Gastroesophageal sphincter (tissue), 4 donors: ENCODE measurements at places on chromosomes 4 and X. TPM values are rescaled to one million over a fixed set of nuclear protein-coding genes. Genes with fewer than 3 reads are reported as not detected.

GRCh38 chr4:167802463-167803212, 289.7 kb upstream of the ANXA10 start:
- H3K4me3 ChIP-seq, result no peak overlapping the region
- ATAC-seq, result no peak
- no peak overlapping the region for H3K27ac ChIP-seq
- H3K36me3 ChIP-seq, result no peaks in the 10 kb centered on the region
- H3K4me1 ChIP-seq, result no peaks in the 10 kb centered on the region

DNA sequence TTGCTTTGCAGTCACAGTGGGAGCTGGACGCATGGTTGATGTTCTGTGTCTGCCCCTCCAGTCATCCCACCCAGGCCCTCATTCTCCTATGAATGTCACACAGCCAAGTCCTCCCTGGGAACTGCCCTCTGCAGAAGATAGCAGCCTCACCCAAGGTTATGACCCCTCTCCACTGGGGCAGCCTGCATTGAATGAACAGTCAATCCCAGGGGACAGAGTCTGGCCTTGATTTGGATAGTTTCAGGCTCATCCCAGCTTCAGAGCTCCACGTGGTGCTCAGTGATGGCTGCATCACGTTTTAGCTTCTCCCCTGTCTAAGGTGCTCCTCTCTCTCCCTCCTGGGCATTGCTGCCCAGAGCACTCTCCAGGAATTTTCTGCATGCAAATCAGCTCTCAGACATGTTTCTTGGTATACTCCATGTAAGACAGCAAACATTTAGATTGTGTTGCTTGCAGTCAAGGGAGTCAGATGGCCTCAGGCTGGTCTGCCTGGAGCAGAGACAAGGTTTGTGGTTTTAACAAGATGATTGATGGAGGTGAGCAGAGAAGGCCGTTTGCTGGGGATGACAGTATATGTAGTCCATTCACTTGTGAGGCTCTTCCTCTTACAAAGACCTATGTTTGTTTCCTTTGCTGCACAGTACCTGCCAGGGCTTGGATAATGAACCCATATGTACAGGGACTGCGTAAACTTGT, 56.1 kb upstream of the MSX1 start:
- H3K4me3 ChIP-seq, result no peak overlapping the region
- H3K36me3 ChIP-seq, result no peaks in the 10 kb centered on the region
- no peak for ATAC-seq
- no peaks in the 10 kb centered on the region for H3K27me3 ChIP-seq
- H3K4me1 ChIP-seq, result no peaks in the 10 kb centered on the region

- ATAC-seq, result no peak
- no peaks in the 10 kb centered on the region for H3K36me3 ChIP-seq
- H3K4me3 ChIP-seq, result no peak overlapping the region
- no peaks in the 10 kb centered on the region for H3K27me3 ChIP-seq
Observed at GRCh38 chrX:109343671-109344070, 138.2 kb downstream of the GUCY2F start.

DNA sequence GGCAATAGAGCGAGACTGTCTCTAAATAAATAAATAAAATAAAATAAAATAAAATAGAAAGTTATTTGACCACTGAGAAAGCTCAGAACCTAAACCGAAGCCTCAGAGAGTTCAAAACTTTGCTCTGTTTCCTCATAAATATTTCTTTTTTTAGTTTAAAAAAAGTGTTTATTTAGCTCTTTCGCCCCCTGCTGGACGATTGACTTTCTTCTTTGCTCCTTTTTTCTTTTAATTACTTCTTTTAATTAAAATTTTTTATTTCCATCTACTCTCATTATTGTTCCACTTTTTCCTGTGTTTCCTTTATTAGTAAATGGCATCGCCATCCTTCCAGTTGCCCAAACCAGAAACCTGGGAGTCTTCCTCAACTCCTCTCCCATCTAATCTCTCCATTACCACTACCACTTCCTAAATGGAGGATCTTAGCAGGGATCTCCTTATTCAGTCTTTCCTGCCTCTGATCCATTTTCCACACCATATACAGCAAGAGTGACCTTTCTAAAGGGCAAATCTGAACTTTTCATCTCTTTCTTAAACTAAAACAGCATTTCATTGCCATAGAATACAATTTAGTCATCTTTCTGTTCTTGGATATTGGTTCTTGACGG, 728 bp upstream of the IL13RA2 start:
- no peak overlapping the region for H3K27ac ChIP-seq
- H3K4me3 ChIP-seq, result no peak overlapping the region
- ATAC-seq, result no peak
- no peaks in the 10 kb centered on the region for H3K27me3 ChIP-seq
- H3K4me1 ChIP-seq, result no peaks in the 10 kb centered on the region

- H3K27ac ChIP-seq, result no peak within 1 kb of the TSS
- H3K4me1 ChIP-seq, result no peaks in the 10 kb centered on the region
- no peaks in the 10 kb centered on the region for H3K27me3 ChIP-seq
- no peak for ATAC-seq
- no peak within 1 kb of the TSS for H3K4me3 ChIP-seq
- no peaks in the 10 kb centered on the region for H3K36me3 ChIP-seq
Observed at GRCh38 chr4:164876700-164877324, at the start of gene APELA. Gene APELA (plus strand): TSS chr4:164877178. CDS start chr4:164877332, 154 bp downstream.

DNA sequence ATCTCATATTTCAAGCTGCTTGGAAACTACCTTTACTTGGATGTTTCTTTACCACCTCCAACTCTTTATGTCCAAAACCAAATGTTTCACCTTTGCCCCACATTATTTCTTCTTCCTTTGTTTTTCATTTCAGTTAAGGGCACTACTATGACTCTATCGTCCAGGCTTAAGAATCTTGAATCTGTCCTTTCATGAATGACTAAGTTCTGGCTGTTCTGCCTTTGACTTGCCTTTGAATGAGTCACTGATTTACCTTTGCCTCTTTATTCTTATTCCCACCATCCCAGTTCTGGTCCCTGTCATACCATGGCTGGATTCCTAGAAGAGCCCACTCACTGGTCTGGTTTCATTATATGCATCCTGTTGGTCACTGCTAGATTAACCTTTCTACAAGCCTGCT, 30.6 kb upstream of the PLAC1 start:
- no peak overlapping the region for H3K27ac ChIP-seq
- H3K27me3 ChIP-seq, result no peaks in the 10 kb centered on the region
- H3K36me3 ChIP-seq, result no peaks in the 10 kb centered on the region
- no peak overlapping the region for H3K4me3 ChIP-seq
- ATAC-seq, result no peak

DNA sequence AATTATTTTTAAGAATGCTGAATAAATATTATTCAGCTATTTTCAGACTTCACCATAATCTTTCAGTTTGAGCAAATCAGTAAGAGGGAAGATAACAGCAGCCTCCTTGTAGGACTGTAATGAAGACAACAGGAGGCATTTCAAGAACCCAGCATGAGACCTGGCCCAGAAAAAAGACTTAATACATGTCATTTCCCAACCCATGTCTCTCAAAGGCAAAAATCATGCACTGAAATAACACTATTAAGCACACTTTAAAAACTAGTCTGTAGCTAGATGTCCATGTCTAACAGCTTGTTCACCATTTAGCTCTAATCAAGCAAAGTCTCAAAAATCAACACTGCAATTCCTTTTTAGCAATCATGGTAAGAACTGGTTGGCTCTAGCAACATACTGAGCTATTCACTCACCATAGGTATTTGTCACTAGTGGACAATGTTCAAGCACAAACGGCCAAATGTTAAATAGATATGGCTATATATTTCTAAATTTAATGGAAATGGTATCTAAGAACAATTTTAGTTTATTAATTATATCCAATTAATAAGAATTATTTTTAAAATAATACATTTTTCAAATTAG, 109.9 kb downstream of the WDFY3 start:
- H3K27me3 ChIP-seq, result no peaks in the 10 kb centered on the region
- H3K4me3 ChIP-seq, result no peak overlapping the region
- H3K4me1 ChIP-seq, result peaks cover 21% of the 10 kb centered on the region
- ATAC-seq, result no peak
- H3K27ac ChIP-seq, result no peak overlapping the region

DNA sequence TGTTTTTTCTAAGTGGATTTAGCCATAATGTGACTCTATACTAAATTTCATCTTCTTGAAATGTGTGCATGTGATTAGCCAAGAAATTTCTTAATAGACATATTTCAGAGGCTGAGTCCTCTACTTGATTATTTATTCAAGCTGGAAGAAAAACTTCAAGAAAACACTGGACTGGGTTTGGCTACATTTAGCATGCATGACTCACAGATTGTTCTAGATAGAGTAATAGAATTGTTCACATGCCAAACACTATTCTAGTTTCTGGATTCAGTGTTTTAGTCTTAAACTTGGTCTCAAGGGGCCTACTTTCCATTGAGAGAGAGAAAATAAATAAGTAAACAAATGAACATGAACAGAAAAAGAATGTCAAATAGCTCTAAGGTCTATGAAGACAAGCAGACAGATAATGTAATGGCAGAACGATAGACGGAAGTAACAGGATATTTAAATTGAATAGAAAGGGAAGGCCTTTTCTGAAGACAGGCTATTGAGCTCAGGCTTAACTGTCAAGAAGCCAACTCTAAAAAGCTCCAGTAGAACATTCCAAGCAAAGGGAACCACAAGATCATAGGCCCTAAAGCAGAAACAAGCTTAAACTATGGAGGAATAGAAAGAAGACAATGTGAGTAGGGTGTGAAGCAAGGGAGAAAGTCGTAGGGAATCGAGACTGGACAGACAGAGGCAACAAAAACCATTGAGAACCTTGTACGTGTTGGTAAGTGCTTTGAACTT, 104.6 kb downstream of the TMEM144 start:
- no peaks in the 10 kb centered on the region for H3K4me1 ChIP-seq
- H3K36me3 ChIP-seq, result no peaks in the 10 kb centered on the region
- H3K27ac ChIP-seq, result peak overlapping the region; percentile 29
- ATAC-seq, result peak; percentile 93
- H3K4me3 ChIP-seq, result no peak overlapping the region

- no peak overlapping the region for H3K27ac ChIP-seq
- H3K27me3 ChIP-seq, result no peaks in the 10 kb centered on the region
- H3K36me3 ChIP-seq, result peaks cover 100% of the 10 kb centered on the region
- no peak overlapping the region for H3K4me3 ChIP-seq
- no peaks in the 10 kb centered on the region for H3K4me1 ChIP-seq
- no peak for ATAC-seq
Observed at GRCh38 chr4:17587094-17587822, 10.3 kb downstream of the LAP3 start.

GRCh38 chr4:109572154-109572553, 12.1 kb downstream of the MCUB start:
- no peak overlapping the region for H3K27ac ChIP-seq
- no peak overlapping the region for H3K4me3 ChIP-seq
- no peaks in the 10 kb centered on the region for H3K36me3 ChIP-seq
- ATAC-seq, result no peak
- H3K27me3 ChIP-seq, result no peaks in the 10 kb centered on the region

- H3K27ac ChIP-seq, result no peak overlapping the region
- H3K4me3 ChIP-seq, result no peak overlapping the region
- no peaks in the 10 kb centered on the region for H3K27me3 ChIP-seq
- ATAC-seq, result no peak
- H3K4me1 ChIP-seq, result no peaks in the 10 kb centered on the region
Observed at GRCh38 chrX:153771415-153772315, 7.6 kb downstream of the PLXNB3 start.

DNA sequence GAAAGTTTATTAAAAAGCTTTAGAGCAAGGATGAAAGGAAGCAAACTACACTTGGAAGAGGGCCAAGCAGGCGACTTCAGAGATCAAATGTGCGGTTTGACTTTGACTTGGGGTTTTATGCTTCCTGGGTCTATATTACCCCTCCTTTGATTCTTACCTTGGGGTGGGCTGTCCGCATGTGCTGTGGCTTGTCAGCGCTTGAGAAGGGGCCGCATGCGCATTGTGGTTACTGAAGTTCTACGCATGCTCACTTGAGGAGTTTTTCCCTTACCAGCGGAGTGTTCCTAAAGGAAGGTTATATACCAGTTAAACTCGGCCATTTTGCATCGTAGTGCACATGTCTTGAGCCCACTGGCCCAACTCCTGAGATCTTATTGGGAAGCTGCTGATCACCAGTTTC, 9.9 kb downstream of the ZNF157 start:
- no peak overlapping the region for H3K4me3 ChIP-seq
- H3K4me1 ChIP-seq, result no peaks in the 10 kb centered on the region
- no peak for ATAC-seq
- no peaks in the 10 kb centered on the region for H3K36me3 ChIP-seq

GRCh38 chr4:169269916-169270809, 593 bp downstream of the SH3RF1 start:
- H3K36me3 ChIP-seq, result no peaks in the 10 kb centered on the region
- peak overlapping the region; percentile 82 for H3K4me3 ChIP-seq
- no peaks in the 10 kb centered on the region for H3K27me3 ChIP-seq
- peak; percentile 54 for ATAC-seq
- H3K27ac ChIP-seq, result peak overlapping the region; percentile 62

- no peaks in the 10 kb centered on the region for H3K36me3 ChIP-seq
- H3K4me1 ChIP-seq, result no peaks in the 10 kb centered on the region
- no peak overlapping the region for H3K4me3 ChIP-seq
- no peak for ATAC-seq
- H3K27ac ChIP-seq, result no peak overlapping the region
- H3K27me3 ChIP-seq, result no peaks in the 10 kb centered on the region
Observed at GRCh38 chr4:61446941-61447340, 246.8 kb downstream of the ADGRL3 start.

GRCh38 chr4:39023059-39023458, 9.2 kb downstream of the TMEM156 start:
- no peaks in the 10 kb centered on the region for H3K4me1 ChIP-seq
- H3K27me3 ChIP-seq, result no peaks in the 10 kb centered on the region
- no peak overlapping the region for H3K4me3 ChIP-seq

GRCh38 chrX:6770936-6771335, 236.0 kb upstream of the VCX3A start:
- no peaks in the 10 kb centered on the region for H3K27me3 ChIP-seq
- H3K4me3 ChIP-seq, result no peak overlapping the region
- H3K27ac ChIP-seq, result no peak overlapping the region
- no peaks in the 10 kb centered on the region for H3K4me1 ChIP-seq
- no peak for ATAC-seq

DNA sequence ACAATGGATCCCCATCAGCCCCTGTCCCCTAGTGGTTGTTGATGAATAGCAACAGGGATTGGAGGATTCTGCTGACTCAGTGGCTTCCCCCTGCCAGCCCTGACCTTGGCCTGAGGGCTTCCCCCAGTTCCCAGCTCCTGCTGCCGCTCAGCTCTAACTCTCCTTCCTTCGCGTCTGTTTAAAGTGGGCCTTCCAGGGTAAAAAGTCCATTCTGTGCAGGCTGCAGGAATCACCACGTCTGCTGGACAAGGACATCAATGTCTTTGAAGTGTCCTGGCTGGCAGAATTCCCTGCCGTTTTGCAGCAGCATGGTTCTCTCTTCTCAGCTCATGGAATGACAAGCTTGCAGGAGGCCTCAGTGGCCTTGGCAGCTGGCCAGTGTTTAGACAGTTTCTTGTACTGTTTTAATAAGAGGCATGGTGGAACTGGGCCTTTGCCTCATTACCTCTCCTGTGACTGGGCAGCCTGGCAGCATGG, 152.5 kb upstream of the STX18 start:
- no peak overlapping the region for H3K27ac ChIP-seq
- no peak overlapping the region for H3K4me3 ChIP-seq
- ATAC-seq, result no peak
- no peaks in the 10 kb centered on the region for H3K27me3 ChIP-seq
- peaks cover 14% of the 10 kb centered on the region for H3K36me3 ChIP-seq

The TBC1D8B gene
- total RNA-seq, result 4.0 TPM

The KCNIP4 gene
- 0.59 TPM for total RNA-seq

The PDHA1 gene
- total RNA-seq, result 89.2 TPM

The EDA2R gene
- 4.6 TPM for total RNA-seq

The NEXMIF gene
- 9.0 TPM for total RNA-seq

The RPL39 gene
- total RNA-seq, result 2,629 TPM

The ASB11 gene
- total RNA-seq, result not detected

The SHROOM4 gene
- 11.0 TPM for total RNA-seq

The TRAM1L1 gene
- total RNA-seq, result 1.6 TPM

The FOXR2 gene
- total RNA-seq, result not detected

The ETDC gene
- not detected for total RNA-seq

The ALG13 gene
- total RNA-seq, result 62.4 TPM
